ENCODE measurements at places on chromosomes 3 and 15.

DNA sequence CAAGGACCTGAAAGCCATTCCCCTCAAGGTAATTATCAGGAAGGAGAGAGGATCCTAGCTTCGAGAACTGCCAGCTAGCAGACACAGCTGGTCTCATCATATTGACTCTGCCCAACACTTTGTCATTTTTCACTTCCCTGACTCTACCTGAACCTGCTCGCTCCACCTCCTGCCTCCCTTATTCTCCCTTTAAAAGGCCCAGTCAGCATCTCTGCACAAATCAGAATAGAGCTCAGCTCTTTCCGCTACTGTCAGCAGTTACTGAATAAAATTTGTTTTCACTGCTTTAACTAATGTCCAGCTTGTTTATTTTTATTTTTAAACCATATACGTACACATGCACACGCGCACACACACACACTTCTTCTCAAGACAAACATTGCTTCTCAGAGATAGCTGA lies 57.2 kb upstream of the MCF2L2 start:
- DNase-seq, result no peak

- DNase-seq, result no peak
Measured at GRCh38 chr3:171346019-171346418, 114.2 kb downstream of the TNIK start.

DNA sequence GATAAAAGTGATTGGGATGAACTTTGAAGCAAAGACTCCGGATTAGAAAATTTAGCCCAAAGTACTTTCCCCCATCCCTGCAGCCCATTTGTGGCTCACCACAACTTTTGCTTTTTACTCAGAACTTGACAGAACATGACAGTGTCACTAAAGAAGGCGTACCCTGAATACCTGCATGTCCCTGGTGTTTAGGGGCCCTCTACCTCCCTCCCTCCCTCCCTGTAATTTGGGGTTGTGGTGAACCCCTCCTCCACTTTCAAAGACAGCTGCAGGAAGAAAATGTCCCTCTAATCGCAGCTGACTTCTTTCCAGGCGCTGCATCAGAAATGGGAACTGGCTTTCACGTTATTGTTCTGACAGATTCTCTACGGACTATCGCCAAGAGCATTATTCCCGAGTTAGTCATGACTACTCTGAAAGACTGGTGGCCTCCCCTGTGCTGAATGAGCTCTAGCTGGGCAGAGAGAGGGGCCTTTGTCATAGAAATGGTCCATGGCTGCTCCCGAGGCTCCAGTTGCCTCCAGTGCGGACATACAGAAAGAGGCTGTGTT lies 93.2 kb upstream of the ARHGEF3 start:
- peak; percentile 60 for DNase-seq

- no peak for DNase-seq
Measured at GRCh38 chr3:13901935-13902584, 22.2 kb upstream of the WNT7A start.

DNA sequence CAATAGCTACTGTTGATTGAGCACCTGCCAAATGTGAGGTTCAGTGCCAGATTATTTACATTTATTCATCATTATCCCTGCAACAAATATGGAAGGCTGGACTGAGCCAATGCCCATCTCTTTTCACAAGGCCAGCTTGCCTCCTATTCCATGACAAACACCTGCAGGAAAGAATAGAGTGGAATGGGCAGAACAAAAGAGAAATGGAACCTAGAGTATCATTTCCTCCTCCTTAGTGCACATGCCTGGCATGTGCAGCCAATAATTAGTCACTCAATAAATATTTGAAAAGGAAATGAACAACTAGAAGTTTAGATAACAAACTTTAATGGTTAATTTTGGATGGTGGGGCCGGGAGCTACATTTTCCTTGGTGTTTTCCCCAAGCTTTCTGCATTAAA lies 61.4 kb upstream of the MYRIP start:
- DNase-seq, result no peak

GRCh38 chr3:128503164-128503651 lies 10.2 kb upstream of the GATA2 start:
- no peak for DNase-seq

DNA sequence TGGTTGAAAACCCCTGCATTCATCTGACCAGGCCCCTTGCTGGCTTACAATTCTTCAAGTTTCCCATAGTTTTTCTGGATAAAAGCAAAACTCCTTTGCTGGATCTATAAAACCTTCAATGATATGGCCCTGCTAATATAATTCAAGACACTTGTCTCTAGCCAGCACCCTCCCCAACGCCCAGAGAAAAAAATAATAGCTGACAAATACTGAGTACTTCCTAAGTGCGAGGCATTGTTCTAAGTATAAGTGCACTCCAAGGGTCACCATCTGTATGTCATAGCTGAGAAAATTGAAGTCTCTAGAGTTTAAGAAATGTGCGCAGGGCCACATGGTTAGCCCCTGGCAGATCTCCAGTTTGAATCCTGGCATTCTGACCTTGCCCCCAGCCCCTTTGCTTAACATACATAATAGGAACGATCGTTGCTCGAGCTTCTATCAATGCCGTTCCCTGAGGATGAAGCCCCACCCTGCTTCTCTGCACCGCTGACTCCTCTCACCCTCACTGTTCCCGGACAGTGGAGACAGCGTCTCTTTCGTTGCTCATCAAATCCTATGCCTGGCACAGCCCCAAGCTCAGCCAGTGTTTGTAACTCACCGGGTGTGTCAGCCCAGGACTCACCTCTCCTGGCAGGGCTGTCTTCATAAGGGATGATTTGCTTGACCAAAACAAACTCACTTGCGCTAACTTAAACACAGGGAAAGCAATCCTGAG lies 377.1 kb upstream of the PROK2 start:
- no peak for DNase-seq

DNA sequence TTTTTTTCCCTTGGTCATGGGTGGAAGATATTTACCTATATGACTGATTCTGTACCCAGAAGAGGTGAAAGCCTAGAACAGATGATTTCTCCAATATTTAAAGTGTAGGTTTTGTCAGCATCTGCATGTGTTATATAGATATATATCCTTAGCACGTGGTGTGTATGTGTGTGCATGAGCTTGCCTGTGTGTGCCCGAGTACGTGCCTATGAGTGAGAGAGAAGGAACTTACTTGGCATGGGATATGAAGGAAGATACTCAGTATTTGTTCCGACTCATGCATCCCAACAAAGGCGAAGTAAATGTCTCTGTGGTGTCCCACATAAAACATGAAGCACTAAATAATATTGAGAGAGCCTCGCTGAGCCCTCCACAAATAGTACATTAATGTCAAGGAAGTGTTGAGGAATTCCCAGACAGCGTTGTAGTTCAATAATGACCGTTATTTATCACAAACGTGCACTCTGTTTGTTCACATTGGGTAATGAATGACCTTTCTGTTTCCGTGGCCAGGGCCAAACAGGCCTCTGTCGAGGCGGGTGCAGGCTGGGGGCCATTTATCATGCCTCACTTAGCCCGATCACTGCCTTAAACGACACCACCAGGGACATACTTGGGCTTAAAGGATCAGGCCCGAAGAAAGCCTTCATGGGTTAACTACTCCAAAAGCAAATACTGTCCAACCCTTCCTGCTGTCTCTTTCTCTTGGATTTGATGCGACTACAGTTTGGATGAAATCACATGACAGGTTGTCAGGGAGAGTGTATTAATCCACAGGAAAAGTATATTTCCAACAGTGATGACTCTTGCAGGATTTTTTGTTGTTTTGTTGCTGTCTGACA lies 267.7 kb downstream of the PTPRG start:
- no peak for DNase-seq

DNA sequence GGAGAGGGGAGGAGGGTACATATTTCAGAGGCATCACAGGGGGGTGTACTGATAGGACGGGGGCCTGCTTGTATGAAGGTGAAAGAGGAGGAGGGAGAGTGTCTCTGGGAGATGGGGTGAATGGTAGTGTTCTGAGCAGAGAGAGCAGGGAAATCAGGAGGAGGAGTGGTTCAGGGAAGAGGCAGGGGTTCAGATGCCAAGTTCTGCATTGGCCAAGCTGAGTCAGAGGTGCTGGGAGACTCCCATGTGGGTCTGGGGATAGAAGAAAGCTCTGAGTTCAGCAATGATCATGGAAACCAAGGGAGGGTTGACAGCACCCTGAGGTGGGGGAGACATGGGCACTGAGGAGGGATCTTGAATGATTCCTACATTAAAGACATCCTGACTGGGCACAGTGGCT lies 3.0 kb downstream of the CYP8B1 start:
- no peak for DNase-seq

DNA sequence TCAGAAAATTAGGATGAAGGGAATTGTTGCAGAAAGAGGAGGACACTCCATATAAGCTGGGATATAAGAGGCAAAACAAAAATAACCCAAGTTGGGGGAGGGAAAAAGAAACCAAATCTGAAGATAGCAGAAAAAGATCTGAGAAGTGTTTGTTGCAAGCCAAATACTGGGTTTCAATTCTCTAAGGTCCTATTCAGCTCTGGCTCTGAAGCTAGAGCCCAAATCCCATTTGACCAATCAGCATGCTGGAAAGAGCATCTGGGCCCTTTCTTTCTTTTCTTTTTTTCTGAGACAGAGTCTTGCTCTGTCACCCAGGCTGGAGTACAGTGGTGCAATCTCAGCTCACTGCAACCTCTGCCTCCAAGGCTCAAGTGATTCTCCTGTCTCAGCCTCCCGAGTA lies 17.3 kb downstream of the IGDCC3 start:
- no peak for DNase-seq

- DNase-seq, result no peak
Measured at GRCh38 chr15:92365084-92365483, 28.6 kb upstream of the ST8SIA2 start.

DNA sequence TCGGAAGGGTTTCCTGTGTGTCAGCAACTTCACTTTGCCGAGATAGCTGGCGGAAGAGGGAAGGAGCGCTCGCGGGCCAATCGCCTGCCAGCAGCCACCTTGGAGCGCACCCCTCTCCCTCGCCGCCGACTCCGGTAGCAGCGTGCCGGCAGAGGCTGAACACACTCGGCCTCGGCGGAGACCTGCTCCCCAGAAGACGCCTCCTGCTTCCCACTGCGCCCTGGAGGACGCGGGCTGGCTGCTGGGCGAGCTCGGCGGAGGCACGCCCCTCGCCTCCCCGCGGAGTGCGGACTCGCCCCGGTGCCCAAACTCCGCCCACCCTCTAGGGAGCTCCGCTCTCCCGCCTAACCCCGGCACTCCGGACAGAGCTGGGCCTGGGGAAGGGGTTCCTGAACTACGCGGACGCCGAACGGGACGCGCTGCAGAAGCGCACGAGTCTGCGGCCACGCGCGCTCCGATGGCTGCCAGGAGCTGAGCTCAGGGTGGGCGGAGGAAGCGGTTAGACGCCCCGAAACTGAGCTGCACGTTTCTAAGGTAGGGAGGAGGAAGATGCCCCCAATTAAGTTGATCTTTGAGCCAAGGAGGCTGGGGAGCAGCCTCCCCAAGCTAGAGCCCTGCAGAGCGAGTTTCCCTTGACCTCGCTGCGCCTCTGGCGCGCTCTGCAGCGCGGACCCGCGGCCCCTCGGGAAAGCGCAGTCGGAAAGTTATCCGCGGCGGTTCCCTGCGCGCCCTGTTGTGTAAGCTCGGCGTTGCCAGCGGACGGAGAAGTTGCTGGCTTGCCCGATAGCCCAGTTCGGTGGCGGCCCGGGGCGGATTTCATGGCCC lies at the start of gene P2RY1:
TSS of gene P2RY1 (plus strand) at position 356 of the 825 bp plus-strand sequence. CDS start 652 bp downstream, outside the sequence.
- peak; percentile 46 for DNase-seq

GRCh38 chr3:143314251-143315093 lies 194.9 kb downstream of the CHST2 start:
- no peak for DNase-seq
